Central memory CD4-positive, alpha-beta T cell (primary cell): ENCODE measurements at places on chromosomes 3 and 15.

- DNase-seq: no peak
Measured at GRCh38 chr15:98586066-98586465, 62.3 kb upstream of the IGF1R start.

DNA sequence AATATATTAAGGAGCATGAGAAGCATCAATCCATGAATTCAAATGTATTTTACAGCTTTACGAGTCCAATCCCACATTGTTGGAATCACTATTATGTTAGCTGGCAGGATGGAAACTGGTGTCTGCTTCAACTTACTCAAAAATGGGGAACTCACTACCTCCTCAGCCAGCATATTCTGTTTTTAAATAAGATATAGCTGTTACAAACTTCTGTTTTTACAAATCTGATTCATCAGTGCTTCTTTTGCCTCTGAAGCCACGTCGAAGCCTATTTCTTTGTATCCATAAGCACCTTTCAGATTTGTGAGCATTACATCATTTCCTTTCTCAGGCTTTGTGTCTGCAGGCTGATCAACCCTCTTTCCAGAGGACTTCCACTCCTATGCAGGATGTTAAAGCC is 105.9 kb downstream of the TPRG1 start:
- no peak for DNase-seq

DNA sequence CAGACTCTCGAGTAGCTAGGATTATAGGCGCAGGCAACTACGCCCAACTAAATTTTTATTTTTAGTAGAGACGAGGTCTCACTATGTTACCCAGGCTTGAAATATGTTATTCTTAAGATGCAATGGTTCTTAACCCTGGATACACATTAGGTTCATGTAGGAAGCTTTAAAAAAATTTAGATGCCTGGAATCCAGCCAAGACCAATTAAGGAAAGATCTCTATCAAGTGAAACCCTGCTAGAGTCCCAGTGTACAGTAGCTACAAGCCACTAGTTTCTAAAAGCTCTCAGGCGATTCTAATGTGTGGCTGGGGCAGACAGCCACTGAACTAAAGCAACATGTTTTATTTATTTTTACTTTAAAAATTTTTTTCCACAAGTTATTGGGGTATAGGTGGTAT is 33.2 kb downstream of the TRIM69 start:
- DNase-seq: no peak

DNA sequence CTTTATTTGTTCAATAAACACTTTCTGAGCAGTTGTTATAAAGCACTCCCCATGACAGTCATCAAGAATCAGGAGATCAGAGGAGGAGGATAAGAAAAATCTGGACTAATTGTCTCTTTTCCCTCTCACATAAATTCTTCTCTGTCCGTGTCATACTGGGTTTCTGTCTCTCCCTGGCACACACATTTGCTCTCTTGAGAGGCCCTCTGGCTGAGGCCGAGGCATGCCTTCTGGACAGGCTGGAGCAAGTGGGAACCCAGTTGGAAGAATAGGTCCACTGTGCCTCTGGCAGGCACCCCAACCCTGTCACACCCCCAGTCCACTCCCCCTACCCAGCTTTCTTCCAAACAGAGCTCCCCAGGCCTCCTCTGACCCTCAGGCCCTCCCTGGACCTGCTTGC is 315.8 kb downstream of the UACA start:
- DNase-seq: no peak

DNA sequence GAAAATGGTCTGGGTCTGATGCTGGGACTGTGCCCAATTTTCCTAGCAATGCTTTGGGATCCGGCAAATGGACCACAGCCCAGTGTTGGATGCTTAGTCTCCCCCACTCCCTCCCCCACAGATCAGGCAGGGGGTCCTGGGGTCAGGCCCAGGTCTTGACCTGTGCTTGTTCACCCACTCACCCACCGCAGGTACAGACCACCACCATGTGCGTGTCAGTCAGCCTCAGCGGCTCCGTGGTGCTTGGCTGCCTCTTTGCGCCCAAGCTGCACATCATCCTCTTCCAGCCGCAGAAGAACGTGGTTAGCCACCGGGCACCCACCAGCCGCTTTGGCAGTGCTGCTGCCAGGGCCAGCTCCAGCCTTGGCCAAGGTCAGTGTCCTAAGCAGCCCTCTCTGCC is 10.6 kb downstream of the GRM2 start:
- DNase-seq: no peak

GRCh38 chr15:74345051-74345450 is 22.4 kb downstream of the CYP11A1 start:
- DNase-seq: no peak

GRCh38 chr3:73796382-73796781 is 171.6 kb upstream of the PDZRN3 start:
- no peak for DNase-seq

DNA sequence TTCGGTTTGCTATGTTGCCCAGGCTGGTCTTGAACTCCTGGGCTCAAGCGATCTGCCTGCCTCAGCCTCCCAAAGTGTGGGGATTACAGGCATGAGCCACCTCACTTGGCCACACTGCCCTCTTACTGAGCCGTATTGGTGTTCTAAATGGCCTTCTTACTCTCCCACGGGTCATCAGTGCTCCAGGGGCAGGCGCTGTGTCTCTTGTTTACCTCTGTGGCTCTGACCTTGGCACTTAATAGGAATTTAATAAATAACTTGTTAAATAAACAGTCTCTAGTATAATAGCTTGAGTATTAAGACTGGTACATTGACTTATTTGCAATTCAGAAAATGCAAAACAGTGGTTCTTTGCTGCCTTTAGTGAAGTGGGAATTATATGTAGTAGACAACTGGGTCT is 13.7 kb downstream of the FLNB start:
- DNase-seq: no peak

DNA sequence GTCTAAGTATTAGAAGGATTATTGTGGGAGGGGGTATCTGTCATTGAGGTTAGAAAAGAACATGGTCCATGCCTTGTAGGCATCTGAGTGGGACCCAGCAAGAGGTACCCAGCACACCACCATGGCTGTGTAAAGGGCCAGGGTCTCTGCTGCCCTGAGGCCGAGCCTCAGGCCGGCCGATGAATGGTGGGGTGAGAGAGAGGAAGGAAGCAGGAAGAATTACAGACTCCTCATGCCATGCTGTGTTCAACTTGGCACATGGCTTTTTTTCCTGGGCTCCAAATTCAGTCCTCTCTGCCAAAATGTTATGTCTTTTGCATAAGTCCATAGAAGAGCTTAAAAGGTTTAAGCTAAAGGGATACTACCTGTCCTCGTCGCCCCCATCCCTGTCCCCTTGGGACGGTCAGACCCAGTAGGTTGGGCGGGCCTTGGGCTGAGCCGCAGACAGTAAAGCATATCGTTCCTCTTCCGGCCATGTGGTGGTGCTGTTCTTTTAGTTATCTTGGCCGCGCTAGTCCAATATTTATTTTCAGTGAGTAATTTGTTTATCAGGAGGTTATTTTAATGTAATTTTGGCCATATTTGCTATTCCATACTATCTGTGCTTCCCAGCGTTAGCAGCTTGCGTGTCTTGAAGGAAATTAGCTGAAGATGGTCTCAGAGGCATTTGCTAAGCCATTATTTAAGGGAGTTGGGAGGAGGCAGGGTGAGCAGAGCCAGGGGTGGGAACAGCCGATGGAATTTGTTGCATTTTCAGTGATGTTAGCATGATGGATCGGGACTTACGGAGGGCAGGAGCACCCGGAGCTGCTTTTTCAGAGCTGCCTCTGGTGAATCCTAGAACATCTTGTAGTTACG is 152.4 kb downstream of the AGBL1 start:
- peak; percentile 2 for DNase-seq

DNA sequence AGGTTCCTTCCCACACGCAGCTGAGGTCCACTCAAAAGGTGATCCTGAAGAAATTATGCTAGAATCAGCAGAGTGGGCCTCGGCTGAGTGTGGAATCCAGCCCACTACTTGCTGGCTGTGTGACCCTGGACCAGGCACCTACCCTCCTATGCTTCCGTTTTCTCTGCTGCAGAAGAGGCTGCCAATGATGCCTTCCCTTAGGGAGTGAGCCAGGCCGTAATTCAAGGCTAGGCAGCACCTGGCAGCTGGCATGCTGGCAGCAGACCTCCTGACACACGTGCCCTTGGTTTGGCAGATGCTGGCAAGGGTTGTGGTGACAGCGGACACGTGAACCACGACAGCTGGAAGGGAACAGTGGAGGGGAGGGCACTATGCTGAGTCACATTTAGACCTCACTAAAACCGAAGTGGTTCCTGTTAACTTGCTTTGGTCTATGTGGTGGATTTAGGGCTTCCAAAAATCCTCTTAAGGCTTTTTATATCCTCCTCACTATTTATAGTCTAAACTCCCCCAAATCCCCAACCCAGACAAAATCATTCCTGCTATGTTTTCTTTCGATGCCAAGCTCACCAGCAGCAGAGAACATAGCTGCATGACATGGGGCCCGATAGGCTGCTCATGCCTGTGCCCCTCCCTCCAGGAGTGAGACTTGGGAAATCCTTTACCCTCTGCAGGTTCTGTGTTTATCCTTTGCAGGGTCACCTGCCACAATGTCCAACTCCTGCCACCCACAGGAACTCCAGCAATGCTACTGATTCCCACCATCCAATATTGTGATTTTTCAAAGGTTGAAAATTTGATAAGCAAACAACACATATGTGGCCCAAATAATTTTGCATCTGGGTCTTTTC is 10.6 kb upstream of the PCSK6 start:
- no peak for DNase-seq

- no peak for DNase-seq
Measured at GRCh38 chr15:32679298-32679690, 37.8 kb downstream of the SCG5 start.

DNA sequence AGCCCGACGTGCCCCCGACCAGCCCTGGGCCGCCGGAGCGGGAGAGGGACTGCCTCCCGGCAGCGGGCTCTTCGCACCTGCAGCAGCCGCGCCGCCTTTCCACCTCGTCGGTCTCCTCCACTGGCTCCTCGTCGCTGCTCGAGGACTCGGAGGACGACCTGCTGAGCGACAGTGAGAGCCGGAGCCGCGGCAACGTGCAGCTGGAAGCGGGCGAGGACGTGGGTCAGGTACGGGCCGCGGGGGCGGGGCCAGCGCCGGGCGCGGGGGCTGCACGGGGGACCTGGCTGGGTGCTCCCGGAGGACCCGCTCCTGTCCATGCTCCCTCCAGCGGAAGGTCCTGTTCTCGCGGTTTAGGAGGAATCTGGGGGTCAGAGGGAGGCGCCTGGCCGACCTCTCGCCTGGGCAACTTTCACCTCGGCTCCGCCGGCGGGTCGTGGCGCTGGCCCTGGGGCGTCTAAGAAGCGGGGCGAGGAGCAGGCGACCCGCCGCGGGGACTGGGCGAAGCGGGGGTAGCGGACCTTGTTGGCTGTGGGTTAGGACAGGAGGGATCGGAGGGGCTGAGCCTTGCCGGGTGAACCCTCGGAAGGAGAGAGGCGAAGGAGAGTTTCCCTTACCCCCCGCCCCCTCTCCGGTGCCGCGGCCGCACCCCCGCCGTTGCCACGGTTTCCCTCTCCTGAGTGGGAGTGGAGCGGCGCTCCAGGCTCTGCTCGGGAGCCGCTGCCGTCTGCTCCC is 682 bp downstream of the ITPKA start:
- no peak for DNase-seq

GRCh38 chr3:160649596-160649995 is 27.4 kb upstream of the ARL14 start:
- DNase-seq: no peak
